Stimulated activated CD8-positive, alpha-beta memory T cell treated with anti-CD3 and anti-CD28 coated beads, Interleukin-4, amount 100 ng/mL, for 24 hours (primary cell): ENCODE measurements at places on chromosomes 12 and 14.

DNA sequence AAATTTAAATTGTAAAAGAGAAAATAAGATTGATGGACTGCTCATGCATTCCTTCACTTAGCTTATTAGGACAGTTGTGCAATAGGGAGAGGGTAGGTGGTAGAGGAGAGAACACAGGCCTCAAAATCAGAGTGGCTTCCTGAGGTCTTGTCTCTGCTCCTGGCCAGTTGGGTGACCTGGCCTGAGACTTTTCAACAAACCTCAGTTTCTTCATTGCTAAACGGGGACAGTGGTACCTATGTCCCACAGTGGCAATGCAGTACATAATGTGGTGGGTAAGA is 2.6 kb downstream of the MAP3K12 start:
- no peak for DNase-seq

GRCh38 chr12:73623421-73623820 is 914.2 kb upstream of the ATXN7L3B start:
- no peak for DNase-seq

GRCh38 chr12:57726884-57727757 is 11.4 kb downstream of the AGAP2 start:
- no peak for DNase-seq

DNA sequence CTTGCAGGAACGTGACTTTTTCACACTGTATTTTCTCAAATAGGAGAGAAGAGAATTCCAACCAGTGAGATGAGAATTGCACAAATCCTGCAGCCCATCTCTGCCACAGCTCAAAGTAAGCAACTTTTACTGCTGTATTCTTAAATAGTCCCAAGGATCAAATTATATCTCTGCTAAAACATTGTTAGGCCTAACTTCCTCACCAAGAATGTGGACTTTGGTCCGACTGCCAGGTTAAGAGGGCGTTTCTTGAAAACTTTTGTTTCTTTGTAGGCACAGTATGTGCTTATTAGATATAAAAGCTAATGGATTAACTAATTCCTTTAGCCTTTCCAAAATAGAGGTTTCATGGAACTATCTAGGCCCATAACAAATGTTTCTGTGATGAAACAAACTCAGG is 61.4 kb upstream of the IFNG-AS1 start:
- no peak for DNase-seq

DNA sequence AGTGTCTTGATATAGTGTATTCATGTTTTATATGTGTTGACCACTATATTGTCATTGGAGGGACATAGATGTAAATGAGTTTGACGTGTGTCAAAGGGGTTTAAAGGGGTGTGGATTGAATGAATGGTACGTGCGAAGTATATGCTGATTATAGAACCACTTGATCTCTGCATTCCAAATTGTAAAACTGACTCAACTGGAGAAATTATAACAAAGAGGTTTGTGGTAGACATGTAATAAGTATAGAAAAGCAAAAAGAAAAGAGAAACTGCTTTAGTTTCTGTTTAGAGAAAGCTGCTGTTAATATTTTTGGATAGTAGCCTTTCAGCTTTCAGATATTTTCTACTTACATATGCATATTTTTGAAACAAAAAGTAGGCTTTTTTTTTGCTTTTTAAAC is 8.9 kb upstream of the MYRFL start:
- DNase-seq = no peak
